ENCODE measurements at places on chromosomes 11 and 22. TPM values are rescaled to one million over a fixed set of nuclear protein-coding genes. Genes with fewer than 3 reads are reported as not detected.
A peak's percentile ranks its signal among the peaks of the same experiment; 100 is the strongest.

MMP10 gene
- total RNA-seq: 0.23 TPM

HIPK3 gene
- 146 TPM for total RNA-seq

DNA sequence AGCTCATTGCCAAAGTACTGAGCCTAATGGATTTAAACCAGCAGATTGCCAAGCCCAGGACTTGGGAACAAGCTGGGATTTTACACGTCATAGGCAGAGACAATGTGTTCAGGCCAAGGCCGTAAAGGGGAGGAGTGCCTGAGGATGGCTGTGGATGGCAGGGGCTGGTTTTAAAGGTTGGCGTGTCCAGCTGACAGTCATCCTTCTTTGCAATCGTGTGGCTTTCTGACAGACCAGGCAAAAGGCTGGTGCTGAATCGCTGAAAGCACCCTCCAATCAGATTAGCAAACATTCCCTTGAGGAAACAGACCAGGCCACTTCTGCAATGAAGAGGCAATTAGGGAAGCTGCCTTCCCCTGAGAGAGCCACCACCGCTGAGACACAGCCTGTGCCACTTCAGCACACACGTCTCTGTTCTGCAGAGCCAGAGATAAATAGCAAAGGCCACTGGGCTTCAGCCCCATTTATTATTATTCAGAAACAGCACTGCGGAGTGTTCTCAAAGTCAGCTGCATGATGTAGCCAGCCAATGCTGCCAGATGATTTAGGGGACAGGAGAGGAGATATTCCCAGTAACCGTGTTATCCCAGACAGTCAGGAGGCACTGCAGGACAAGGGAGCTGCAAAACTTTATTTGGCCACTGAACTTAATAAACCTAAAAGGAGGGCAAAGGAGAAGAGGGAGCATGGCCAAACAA, 54.2 kb upstream of the CSNK2A3 start:
- no peak for DNase-seq

- peak; percentile 47 for DNase-seq
Observed at GRCh38 chr22:32325811-32326237, 31.8 kb upstream of the RFPL3 start.

- no peak for DNase-seq
Observed at GRCh38 chr22:35600476-35600875, 16.7 kb downstream of the MB start.

GRCh38 chr11:14622223-14622954, 21.2 kb upstream of the PDE3B start:
- no peak for DNase-seq

DNA sequence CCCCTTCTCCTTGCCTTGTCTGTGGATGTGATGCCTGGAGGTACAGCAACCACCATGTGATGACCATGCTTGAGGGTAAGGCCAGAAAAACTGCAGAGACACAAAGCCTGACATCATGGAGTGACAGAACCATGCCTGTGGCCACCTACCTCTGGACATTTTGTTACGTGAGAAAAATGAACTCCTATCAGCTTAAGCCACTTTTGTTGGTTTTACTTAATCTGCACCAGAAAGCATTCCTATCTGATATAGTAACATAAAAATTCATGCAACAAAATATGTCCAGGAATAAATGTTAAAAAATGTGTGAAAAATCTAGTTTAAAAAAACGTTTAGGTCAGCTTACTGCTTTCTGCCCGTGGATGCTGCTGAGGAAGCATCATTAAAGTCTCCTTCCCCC, 42.6 kb upstream of the P4HA3 start:
- no peak for DNase-seq
